ENCODE measurements at places on chromosomes 5 and 9.

DNA sequence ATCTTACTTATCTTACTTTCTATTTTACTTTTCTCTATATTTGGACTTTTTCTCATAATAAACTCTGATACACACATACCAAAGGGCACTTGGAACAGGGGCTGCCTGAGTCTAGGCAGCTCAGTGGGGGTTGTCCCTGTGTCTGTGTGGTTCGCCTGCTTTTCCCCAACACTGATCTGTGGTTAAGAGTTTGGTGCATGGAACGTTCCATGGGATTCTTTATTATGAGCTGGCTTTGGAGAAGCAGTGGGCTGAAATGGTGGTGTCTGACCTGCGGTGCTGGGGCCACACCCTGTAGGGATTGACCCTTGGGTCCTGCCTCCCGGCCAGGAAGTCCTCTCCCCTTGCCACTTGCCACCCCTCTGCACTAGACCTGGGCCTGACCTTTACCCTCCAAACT is 47.4 kb downstream of the ANKRD33B start:
- DNase-seq, result no peak

DNA sequence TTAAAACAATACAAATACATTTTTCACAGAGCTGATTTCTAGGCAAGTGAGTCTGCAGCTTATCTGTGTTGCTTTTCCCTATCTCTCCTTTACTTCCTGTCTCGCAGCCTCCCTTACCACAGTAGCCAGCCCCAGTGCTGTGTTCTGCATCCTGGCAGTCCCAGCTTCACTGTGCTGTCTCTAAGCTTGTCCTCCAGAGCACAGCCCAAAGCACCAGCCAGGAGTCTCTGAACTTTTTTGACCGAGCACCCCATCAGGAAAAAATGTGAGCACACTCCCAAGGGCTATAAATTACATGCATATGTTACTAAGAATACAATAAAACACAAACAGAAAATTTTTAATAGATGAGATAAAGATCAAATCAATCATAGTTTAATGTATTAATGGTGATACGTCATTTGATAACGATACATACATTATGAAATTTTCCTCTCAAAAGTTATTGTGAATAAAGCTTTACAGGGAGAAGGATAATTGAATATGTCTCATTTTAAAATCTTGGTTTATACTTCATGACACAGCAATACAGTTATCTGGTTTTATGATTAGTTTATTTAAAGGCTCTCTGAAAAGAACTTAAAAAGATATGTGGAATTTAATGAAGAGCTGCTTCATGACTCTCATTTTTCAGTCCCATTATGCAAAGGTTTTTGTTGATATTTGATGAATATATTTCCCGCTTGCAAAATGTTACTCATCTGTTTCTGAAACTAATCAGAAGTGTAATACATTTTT is 7.3 kb upstream of the RHOBTB3 start:
- DNase-seq, result no peak

- no peak for DNase-seq
Measured at GRCh38 chr5:22754155-22754554, 99.0 kb downstream of the CDH12 start.

DNA sequence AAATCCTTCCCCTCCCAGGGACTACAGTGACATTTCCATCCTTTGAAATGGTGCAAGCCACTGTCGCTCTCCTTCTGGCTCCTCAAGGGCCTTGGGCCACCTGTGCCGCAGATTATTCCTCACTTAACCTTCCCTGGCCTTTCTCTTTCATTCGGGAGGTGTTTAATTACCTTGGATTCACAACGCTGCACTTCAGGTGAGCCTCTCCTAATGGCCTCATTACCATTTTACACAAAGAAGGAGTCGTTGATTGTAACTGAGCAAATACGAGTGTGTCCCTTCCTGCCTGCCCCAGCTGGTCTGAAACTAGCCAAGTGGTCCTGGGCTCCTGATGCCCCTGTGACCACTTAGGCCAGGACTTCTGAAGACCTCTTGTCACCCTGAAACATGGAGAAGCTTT is 205.0 kb downstream of the CRB2 start:
- no peak for DNase-seq

DNA sequence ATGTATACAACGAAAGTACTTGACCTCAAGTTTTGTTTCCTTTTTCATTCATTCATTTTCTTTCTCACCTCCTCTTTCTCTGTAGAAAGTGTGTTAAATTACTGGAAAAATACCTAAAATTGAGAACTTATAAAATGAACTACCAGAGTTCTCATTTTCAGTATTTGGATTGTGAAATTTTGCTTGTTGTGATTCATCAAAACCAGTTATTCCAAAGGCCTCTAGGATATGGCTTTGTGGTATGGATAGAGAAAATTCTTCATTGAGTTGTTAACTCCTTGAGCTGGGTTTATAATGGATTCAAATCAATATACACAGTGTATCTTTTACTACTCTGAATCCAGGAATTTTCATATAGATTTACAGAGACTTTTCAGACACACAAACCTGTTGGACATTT is 287.6 kb downstream of the KDM4C start:
- no peak for DNase-seq

- no peak for DNase-seq
Measured at GRCh38 chr5:132417010-132417439, 47.5 kb downstream of the SLC22A5 start.

DNA sequence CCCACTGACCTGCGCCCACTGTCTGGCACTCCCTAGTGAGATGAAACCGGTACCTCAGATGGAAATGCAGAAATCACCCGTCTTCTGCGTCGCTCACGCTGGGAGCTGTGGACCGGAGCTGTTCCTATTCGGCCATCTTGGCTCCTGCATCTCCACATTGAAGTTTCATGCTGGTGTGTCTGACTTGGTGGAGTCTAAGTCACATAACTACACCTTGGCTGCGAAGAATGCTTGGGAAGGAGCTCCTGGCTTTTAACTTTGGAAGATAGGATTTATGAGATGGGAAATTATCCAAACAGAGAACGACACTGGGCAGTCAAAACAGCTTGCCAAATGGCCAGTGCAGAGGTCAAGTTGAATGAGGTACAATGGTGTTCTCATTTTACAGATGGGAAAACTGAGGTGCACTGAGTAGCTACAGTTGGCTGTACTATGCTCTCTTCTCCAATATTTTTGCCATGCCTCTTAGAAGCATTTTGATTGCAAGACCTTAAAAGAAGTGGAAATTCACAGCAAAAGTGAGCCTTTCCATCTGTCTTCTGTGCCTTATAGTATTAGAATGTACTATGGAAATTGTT is 36.7 kb downstream of the CCDC192 start:
- DNase-seq, result no peak

GRCh38 chr5:177079606-177080005 is 7.1 kb upstream of the FGFR4 start:
- DNase-seq, result no peak

GRCh38 chr5:145104106-145104505 is 731.0 kb downstream of the PRELID2 start:
- DNase-seq, result no peak

DNA sequence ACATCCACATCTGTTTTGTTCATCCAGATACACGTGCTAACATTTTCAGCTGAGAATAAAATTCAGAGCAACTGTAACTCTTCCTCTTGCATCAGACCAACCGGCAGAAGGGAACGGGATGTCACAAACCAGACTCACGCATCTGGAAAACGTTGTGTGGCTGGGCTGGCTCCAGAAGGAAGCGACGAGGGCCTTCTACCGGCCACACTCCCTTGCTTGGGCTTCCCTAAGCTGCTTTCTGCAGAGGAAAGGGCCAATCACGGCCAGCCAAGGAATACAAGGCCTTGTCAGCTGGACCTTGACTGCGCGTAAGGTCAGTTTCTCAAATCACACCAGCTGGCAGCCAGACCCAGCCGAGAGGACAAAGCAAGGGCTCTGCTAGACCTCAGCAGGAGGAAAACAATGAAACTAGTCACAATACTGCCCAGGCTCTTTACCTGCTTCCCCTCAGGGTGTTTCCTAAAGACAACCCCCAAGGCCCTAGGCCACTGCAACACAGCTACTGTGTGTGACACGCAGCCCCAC is 106.1 kb downstream of the THBS4 start:
- no peak for DNase-seq

Measured in CD4-positive, alpha-beta T cell (primary cell).